Fibroblast of villous mesenchyme (primary cell): ENCODE measurements at places on chromosomes 12 and 14.

DNA sequence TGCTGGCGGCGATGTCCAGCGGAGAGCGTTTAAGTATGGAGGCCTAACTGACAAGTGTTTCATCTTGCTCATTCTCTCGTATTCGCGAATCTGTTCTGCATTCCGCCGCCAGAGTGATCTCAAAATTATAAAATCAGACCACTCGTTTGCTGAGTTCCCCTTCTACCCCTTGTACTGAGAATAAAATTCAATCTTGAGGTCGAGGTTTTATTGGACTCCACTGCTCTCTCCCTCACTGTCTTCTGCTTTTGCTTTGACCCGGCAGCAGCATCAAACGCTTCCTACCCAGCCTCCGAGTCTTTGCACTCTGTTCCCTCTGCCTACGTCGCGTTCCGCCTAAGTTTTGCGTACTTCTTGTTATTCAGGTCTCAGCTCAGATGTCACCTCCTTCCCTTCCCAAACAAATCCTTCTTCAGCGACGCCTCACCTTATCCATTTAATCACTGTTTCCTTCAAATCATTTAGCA, 462 bp downstream of the KNTC1 start:
- peak; percentile 29 for DNase-seq

GRCh38 chr12:4472046-4472445, 26.4 kb upstream of the FGF6 start:
- no peak for DNase-seq

DNA sequence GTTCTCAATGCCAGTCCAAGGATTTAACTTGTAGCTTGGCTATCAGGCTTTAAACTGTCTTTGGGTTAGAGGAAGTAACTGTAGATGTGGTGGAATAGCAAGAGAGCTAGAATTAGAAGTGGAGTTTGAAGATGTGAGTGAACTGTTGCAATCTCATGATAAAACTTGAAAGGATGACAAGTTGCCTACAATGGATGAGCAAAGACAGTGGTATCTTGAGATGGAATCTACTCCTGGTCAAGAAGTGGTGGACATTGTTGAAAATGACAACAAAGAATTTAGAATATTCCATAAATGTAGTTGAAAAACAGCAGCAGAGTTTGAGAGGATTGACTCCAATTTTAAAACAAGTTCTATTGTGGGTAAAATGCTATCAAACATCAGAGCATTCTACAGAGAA, 199.0 kb downstream of the DUSP6 start:
- DNase-seq = no peak

DNA sequence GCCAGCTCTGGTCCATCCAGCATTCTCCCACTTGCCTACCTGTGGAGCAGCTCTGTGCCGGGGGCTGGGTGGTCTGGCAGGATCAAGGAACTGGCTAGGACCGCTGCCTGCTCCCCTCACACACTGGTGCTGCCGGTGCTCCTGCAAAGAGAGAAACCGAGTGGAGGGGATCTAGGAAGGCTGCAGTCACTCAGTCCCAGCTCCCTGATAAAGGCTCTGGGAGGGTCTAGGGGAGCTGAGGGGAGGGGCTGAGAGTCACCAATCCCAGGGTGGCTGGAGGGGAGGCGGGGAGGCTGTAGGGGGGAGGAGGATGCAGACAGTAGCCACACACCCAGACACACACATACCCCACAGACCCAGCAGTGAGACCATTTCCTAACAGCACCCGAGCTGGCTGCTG, at the start of gene TAC3:
TAC3 (minus strand) TSS at position 182 of the 400 bp plus-strand sequence. CDS start 732 bp downstream, outside the sequence.
- peak; percentile 31 for DNase-seq

DNA sequence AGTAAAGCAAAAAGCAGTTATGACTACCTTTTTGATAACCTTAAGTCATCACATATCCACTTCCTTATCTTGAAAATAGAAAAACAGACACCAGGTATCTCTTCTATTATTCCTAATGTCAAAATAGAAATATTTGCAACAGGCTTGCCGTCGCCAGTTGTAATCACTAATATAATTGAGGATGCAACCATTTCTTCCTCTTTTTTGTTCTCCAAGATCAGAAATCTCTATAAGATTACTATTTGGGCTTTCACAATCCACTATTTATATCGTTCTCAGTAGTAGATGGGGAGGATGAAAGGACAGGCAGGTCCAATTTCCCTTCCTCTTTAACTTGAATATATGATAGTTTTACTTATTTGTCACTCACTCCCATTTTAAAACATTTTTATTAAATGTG, 130.2 kb upstream of the HMGA2 start:
- no peak for DNase-seq

GRCh38 chr12:388541-389141, 479 bp downstream of the KDM5A start:
- peak; percentile 42 for DNase-seq

GRCh38 chr14:74083784-74084276, 423 bp downstream of the ALDH6A1 start:
- DNase-seq = no peak

GRCh38 chr12:120498870-120499515, 3.1 kb downstream of the DYNLL1 start:
- no peak for DNase-seq

DNA sequence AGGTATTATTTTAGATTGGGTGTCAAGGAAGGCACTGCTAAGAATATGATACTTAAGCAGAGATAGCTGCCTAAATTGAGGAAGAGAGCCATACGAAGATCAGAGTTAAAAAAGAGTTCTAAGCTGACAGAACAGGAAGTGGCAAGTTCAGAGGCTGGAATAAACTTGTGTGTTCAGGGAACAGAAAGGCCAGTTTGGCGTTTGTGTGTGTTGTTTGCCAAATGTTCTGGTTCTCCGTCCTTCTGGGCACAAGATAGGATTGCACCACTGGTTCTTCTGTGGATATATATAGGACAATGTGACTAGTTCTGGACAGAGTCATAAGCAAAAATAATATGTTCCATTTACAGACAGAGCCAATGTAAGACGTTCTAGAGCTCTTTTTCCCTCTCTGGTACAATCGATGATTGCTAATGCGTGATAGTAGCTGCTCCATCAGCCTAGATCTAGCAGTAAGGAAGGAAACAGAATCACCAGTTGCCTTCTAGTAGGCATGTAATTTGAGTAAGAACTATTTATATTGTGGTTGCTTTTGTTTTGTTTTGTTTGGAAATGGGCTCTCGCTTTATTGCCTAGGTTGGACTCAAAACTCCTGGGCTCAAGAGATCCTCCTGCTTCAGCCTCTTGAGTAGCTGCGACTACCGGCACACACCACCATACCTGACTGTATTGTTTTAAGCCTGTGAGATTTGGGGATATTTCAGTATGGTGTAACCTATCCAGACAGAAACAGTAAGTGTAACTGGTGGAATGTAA, 7.4 kb downstream of the BBS10 start:
- no peak for DNase-seq

- DNase-seq = no peak
Observed at GRCh38 chr14:77369285-77369684, 7.6 kb downstream of the TMED8 start.

DNA sequence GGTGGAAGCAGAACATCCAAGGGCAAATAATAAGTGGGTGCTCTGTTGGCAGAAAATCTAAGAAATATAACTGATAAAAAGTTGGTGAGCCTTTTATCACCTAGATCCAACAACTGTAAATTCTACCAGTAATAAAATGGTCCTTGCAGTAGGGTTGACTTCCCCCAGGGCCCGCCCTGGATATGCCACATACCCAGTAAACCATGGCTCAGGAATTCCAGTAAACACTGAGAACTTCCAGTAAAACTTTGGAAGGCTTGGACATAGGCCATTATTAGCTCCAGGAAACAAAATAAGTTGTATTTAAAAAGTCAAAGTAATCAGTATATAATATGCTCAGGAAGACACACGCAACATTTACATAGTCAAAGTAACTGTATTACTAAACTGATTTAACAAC, 402.2 kb downstream of the BCAT1 start:
- peak; percentile 75 for DNase-seq

- peak; percentile 16 for DNase-seq
Observed at GRCh38 chr12:86513226-86513625, 257.0 kb upstream of the MGAT4C start.

DNA sequence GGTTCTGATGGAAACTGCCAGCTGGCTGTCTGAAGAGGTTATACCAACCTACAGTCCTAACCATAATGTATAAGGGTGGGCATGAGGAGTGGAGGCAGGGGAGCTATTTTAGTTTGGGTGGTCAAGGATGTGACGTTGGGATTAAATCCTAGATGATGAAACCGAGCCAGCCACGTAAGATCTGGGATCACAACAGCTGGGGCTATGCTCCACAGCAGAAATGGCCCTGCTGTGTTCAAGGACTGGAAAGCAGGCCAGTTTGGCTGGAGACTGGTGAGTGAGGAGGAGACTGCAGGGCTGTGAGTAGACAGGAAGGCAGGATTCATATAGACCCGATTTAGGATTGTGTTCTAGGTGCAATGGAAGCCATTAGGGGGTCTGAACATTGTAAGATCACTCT, 66.1 kb downstream of the SAMD4A start:
- no peak for DNase-seq

- no peak for DNase-seq
Observed at GRCh38 chr12:61037792-61038191, 1222.4 kb upstream of the USP15 start.

DNA sequence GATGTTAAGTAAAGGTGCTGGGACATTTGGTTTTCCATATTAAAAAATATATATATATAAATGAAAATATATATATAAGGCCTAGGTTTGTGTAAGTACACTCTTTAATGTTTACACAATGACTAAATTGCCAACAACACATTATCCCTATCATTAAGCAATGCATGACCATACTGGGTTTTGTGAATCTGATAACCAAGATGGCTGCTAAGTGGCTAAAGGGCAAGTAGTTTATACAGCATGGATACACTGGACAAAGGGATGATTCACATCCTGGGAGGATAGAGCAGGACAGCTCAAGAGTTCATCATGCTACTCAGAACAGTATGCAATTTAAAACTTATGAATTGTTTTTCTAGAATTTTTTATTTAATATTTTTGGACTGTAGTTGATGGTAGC, 89.3 kb downstream of the FIGNL2 start:
- no peak for DNase-seq

GRCh38 chr12:115495300-115495699, 782.2 kb downstream of the MED13L start:
- DNase-seq = no peak

GRCh38 chr14:55348766-55349453, 62.7 kb downstream of the ATG14 start:
- DNase-seq = no peak

GRCh38 chr14:77219591-77219990, 38.0 kb downstream of the TMEM63C start:
- DNase-seq = no peak

DNA sequence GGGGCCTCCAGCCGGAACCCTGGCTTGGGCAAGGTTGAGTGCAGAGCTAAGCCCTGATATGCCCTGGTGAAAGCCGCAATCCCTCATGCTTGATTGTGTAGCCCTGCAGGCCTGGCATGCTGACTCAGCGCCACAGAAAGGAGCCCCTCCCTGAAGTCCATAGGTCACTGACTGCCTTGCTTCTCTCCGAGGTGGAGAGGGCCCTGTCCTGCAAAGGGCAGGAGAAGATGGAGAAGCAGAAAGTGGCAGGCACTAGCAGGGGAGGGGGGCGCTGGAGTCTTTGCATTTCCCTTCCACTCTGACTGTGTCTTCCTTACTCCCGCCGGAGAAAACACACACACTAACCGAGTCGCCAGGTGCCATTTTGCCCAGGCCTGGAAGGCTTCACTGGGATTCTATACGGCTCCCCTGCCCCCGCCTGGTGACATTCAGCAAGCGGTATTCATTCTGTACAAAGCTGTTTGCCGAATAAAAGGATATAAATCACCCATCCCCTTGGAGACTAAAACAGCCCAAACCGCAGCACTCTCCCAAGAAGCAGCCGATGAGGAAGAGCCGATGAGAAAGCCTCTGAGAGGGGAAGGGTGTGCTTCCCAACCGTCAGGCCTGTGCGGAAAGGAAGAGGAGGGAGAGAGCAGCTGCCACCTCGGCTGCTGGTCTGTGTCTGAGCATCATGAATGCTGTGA, 69.8 kb downstream of the SLC6A12 start:
- DNase-seq = peak; percentile 37

GRCh38 chr14:28116716-28117115, 649.9 kb upstream of the FOXG1 start:
- no peak for DNase-seq

DNA sequence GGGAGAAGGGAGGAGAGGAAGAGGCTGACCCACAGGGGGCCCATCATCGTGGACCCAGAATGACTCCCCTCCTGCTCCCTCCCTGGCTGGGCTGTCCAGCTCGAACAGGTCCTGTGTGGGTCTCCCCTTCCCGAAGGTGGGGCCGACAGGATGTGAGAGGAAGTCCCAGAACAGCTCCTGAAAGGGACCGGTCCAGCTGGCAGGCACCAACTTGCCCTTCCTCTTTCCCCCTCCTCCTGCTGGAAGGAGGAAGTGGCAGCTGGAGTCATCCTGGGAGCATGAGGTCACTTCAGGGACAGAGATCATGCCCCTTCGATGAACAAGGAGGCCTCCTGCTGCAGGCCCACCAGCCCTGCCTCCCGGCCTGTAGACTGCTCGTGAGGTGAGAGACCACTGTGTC, 35.0 kb upstream of the BEGAIN start:
- no peak for DNase-seq
